Thymus (tissue), 14 donors: ENCODE measurements at places on chromosomes 11 and 22.

- DNase-seq, result no peak
These were observed 554.7 kb downstream of the SOX6 start for GRCh38 chr11:15801616-15802015.

GRCh38 chr11:77065878-77066228 lies 918 bp upstream of the CAPN5 start:
- no peak for DNase-seq

- DNase-seq, result no peak
These were observed 728 bp downstream of the MMP27 start for GRCh38 chr11:102704841-102705240.

GRCh38 chr11:97964332-97965004 lies 1056.3 kb upstream of the CNTN5 start:
- no peak for DNase-seq

GRCh38 chr11:241634-242033 lies 4.9 kb downstream of the PSMD13 start:
- no peak for DNase-seq

- no peak for DNase-seq
These were observed 32.8 kb downstream of the KCNQ1OT1 start for GRCh38 chr11:2666828-2667570.

GRCh38 chr11:94184846-94185245 lies 56.2 kb downstream of the PANX1 start:
- no peak for DNase-seq

DNA sequence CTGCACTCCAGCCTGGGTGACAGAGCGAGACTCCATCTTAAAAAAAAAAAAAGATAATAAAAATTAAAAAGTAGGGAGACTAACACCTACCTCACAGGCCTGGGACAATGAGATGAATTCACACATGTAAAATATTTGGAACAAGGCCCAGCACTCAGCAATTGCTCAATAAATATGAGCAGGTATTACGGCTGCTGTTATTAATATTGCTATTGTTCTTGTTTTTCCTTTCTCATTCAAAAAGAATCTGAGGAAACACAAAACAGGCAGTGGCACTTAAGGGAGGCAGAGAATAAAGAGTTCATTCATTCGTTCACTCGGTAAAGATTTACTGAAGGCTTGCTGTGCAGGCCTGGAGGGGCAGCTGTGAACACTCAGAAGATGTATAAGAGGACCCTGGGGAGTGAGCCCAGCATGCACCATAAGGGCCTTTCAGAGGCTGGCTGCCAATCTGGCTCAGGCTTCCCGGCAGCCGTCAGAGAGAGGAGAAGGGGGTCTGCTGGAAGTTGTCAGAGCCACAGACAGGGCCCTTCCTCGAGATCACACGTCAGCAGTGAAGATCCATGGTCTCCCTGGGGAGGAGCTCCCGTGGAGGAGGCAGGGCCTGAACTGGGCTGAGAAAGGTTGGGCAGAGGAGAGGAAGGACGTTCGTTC lies 51.6 kb upstream of the TCF20 start:
- no peak for DNase-seq

- no peak for DNase-seq
These were observed 78.9 kb upstream of the FIBIN start for GRCh38 chr11:26914968-26915367.

- DNase-seq, result no peak
These were observed 6.9 kb upstream of the GAL start for GRCh38 chr11:68677432-68677831.

- peak; percentile 4 for DNase-seq
These were observed 374.3 kb upstream of the MPPED2 start for GRCh38 chr11:30960387-30960992.

DNA sequence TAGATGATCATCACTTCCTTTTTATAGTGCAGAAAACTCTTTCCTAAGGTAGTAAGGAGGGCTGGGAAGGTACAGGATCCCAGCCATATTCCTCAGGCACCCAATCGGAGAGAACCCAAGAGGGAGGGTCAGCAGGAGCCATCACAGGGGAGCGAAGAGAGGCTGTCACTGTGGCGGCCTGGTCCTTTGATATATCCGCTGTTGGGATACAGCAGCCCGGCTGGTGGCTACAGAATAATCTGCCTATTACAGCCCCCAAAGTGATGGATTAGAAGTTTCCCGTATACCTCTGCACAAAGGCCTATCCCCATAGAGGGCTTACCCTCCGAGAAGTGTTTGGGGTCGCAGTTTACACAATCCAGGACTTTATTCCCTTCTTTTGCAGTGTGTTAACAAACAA lies 48.5 kb downstream of the OR4D9 start:
- no peak for DNase-seq

DNA sequence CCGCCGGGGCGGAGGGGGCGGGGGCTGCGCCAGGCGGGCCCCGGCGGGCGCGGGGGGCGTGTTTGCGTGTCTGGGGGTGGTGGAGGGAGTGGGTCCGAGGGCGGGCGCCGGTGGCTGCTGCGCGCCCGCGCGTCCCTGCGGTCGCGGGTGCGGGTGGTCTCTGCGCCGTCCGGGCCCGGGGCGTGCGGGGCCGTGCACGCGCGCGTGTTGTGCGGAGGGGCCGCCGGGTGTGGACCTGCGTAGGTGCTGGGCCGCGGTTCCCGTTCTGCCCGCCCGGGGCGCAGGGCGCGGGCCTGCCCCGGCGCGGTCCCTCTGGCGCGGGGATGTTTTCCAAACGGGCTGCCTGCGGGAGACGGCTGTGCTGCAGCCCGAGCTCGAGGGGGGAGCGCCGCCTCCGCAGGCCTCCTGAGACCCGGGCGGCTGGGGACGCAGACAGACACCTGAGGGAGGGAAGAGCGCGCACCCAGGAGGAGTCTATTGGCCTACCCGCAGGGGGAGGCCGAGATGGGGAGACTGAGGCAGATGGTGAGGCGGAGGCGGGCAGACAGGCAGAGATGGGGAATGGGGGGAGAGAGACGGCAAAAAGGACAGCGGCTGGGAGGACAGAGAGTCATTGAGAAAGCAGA lies 442 bp downstream of the PELI3 start:
- peak; percentile 12 for DNase-seq

DNA sequence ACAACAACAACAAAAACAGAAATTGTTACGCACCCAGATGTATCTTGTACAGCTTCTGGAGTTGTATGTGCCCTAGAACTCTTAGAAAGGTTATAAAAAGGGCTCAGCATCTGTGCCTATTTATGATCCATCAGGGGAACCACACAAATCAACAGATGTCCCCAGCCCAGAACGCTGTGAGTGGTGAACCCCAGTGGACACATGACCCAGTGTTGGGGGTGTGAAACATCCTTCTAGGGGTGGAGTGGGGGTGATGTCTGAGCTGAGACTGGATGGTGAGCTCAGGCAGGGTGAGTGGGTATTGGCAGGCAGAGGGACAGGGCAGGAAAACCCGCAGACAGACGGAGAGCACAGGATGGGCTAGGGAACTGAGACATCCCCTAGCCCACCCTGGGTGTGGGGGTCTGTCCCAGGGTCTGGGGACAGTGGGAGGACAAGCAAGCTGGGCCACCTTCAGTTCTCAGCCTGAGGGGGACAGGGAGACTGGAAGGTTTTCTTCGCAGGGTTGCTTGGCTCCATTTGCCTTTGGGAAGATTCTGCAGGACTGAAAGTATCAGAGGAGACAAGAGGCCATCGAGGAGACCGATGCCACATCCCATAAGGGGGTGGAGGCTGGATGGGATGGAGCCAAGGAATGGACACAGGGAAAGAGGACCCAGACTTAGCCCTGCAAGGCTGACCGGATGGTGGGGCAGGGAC lies 5.8 kb upstream of the EMID1 start:
- DNase-seq, result no peak

DNA sequence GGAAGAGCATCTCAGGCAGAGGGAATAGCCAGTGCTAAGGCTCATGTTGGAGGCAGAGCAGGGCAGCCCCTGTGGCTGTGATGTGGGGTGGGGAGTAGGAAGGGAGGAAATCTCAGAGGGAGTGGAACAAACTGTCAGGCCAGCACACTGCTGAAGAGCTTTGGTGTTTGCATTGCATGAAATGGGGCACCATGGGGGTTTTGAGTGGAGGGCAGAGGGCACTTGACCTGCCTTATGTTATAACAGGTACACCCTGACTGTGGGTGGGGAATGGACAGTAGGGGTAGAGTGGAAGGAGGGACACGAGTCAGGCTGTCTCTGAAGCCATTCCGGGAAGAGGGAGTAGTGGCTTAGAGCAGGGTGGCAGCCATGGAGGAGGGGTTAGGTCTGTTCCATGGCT lies 24.0 kb downstream of the PRDM11 start:
- no peak for DNase-seq

GRCh38 chr11:33624083-33624482 lies 76.5 kb downstream of the C11orf91 start:
- DNase-seq, result no peak

DNA sequence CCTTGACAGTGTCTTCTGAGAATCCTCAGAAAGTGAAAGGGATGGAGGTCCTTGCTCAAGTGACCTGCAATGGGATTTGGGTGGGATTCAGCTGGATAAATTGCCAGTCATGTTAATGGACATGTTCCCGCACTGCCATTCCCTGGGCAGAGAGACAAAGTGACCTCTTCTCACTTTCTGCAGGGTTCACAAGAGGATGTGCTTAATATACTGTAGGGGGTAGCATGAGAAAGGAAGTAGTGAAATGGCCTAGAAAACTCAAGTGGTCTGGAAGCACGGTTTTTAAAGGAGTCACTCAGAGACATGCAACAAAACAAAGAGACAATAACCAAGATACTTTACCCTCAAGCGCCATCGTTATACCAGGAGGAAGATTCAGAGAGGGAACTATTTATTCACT lies 70.2 kb downstream of the NELL1 start:
- no peak for DNase-seq

DNA sequence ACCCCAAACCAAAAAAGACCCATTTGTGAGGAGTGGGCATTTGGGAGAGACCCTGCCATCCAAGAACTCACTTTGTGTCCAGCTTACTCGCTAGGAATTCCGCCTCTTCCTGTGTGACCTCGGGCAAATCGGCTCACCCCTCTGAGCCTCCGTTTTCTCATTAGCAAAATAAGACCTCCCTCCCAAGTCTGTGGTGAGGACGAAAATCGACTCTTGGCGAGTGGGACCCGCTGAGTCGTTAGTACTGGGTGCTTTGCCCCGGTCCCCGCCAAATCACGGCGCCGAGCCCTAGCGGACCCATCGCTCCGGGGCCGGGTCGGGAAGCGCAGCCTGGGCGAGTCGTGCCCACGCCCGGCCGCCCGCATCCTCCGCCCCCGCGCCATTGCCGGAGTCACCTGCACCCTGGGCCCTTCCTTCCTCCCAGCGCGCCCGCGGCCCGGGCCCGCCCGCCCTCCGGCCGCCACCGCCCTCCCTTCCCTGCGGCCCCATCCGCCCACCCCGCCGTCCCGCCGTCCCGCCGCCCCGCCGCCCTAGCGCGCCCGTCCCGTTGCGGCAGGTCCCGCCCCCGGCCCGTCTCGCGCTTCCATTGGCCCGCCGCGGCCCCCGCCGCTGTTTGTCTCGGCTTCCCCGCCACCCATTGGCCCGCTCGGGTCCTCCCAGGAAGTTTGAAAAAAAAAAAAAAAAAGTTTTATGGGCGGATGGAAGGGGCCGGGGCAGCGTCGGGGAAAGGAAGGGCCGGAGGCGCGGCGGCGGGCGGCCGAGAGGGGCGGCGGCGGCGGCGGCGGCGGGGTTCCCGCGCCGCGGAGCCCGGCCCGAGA lies 48.9 kb downstream of the TRIOBP start:
- peak; percentile 72 for DNase-seq
